ENCODE measurements at places on chromosomes 3 and 15.

DNA sequence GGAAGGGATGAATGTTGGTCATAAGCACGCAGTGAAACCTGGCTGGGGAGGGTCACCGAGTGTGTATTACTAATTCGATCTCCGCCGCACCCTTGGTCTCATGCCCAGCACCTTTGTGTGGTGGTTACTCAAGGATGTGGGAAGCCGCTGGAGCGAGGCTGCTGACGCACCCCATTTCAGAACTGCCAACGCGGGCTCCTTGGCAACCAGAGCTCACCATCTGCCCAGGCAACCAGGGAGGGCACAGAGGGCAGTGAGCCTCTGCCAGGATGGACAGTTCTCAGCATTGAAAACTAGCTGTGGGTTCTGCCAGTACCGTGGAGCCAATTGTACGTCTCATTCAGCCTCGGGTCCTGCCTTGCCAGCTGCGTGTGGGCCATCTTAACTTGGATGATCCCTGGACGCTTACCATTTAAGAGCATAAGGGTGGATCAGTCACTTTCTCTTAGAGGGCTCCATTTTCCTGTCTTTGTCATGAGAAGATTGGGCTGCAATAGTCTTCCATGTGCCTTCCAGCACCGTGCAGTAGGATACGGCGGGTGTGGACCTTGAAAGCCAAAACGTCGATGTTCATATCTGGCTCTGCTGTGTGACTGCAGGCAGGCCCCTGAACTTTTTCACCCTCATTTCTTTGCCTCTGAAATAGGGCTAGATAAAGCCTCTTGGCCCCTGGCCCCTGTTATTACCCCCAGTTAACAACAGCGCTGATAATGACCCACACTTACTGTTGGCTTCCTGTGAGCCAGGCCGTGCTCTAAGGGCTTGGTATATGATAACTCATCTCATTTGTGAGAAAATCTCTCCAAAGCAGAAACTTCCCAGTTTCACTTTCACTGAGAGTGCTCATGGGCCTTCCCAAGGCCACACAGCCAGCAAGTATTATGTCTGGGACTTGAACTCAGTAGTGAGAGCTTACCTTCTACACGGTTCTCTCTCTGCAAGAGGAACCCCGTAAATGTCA is 238.8 kb downstream of the OPA1 start:
- DNase-seq: no peak

GRCh38 chr3:153599685-153600084 is 437.7 kb downstream of the RAP2B start:
- DNase-seq: no peak

DNA sequence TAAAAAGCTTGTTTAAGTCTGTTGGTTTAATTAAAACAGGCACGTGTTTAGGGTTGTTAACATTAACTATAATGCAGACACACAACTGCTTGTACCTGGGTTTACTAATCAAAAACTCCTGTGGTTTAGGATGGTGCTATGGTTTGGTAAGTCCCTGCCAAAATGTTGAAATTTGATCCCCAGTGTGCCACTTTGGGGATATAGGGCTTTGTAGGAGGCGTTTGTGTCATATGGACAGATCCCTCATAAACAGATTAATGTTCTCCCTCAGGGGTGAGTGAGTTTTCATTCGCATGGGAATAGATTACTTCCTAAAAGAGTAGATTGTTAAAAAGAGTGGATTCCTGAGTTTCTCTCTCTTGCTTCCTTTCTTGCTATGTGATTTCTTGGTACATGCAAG is 18.7 kb upstream of the GK5 start:
- DNase-seq: no peak

DNA sequence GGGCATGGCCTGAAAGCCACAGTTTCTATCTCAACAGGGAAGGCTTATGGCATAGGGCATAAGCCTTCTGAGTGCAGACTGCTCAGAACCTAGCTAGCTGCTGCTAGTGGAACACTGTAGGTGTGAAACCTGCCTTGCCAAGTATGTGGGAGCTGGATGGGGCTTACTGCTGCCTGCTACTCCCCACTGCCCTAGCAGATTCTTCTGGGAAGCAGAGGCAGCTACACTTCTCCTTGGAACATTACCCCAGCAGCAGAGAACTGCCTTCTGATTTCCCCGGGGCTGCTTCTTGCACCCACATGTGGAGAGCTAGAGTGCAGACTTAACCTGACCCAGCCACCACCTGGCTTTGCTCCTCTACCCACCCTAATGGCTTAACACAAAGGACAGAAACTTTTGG is 215.7 kb downstream of the POLQ start:
- no peak for DNase-seq

DNA sequence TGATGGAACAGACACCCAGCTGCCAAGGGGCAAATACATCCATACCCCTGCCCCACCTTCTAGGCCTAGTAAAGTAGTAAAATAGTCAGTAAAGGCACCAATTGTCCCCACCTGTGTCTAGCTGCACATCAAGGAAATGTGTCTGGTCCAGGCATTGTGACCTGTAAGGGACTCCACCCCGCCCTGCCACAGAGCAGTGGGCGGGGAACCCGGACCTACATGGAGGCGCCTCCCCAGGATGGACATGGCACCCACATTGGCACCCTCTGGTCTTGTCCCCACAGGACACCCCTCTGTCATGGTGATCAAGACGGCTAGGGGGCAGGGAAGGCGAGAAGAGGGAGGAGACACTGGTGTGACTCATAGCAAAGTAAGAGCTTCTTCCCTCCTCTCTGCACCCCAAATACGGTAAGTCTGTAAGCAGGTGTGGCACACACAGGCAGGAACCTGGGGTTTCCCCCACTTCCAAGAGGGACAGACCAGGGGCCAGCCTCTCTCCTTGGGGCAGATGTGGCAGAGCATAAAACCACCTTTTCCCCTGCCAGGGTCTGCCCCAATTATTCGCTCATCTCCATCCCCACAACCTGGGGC is 13.5 kb upstream of the LINGO1 start:
- no peak for DNase-seq

DNA sequence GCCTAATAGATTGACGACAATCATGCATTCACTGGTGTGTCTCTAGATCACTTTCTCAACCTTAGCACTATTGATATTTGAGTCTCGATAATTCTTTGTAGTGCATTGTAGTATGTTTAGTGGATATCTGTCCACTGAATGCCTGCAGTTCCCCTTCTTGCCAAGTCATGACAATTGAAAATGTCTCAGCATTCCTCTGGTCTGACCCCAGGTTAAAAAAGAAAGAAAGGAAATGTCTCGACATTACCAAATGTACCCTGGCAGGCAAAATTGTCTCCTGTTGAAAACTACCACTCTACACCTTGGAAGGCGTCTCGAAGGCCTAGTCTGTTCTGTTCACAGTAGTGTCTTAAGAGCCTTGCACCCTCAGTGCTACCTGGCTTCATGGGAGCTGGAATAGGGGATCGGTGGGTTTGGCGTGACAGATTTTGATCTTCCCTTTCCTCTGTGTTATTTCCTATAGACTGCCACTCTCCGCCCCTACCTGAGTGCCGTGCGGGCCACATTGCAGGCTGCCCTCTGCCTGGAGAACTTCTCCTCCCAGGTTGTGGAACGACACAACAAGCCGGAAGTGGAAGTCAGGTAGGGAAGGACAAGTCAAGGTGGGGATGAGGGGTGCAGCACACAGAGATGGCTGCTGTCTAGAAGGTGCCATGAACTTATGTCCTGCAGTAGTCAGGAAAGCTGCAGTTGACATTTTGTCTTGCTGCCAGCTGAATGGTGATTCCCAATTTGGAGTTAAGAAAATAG is 4.5 kb downstream of the ARPC4 start:
- DNase-seq: no peak

DNA sequence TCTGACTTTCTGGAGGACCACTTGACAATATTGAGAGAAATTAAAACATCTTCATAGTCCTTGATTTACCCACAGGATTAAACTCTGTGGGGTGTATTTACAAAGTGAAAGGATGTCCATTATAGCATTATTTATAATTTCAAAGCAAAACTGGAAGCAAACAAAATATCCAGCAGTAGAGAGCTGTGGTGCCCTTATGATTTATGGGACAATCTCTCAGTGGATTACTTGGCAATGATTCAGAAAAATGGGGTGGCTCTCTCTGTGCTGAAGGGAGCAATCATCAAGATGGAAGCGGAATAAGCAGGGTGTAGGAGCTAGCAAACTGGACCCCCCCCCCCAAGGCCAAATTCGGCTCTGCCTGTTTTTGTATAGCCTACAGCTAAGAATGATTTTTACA is 9.0 kb downstream of the PPCDC start:
- no peak for DNase-seq

- DNase-seq: no peak
These were observed 51.2 kb downstream of the HACD2 start for GRCh38 chr3:123533554-123534159.

- DNase-seq: no peak
These were observed 16.2 kb downstream of the ZPLD1 start for GRCh38 chr3:102450976-102451375.

GRCh38 chr3:71208211-71209095 is 375.1 kb downstream of the FOXP1 start:
- DNase-seq: no peak

DNA sequence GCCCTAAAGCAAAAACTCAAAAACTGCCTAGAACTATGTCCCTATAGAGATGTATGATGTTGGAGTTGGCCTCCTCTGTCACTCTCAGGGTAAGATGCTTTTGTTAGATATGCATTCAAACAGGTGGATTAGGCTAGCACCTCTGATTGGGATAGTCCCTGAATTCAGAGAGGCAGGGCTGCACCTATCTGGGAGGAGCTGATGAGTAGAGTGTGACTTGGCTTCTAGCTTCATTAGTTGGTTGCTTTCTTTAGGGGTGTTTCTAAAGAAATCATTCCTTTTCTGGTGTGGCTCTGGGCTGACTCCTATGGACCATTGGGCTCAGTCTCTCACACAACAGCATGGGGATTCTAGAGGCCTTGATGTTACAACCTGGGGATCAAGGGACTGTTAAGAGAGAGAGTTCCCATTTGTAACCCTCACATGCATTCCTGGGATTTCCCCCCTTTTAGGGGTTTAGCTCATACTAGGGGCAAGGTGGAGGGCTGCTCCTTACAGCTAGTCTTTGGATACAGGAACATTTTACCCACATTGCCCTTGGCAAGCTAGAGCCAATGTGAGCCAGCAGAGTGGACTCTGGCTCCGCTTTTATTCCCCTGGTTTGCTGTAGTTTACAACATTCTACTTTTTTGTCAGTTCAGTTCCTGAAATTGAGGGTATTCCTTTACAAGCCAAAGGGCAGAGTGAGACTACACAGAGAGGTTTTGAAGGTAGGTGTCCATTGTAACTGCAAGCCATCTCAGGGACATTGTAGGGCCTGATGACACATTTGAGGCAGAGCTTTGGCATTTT is 7.5 kb downstream of the ZNF592 start:
- no peak for DNase-seq

DNA sequence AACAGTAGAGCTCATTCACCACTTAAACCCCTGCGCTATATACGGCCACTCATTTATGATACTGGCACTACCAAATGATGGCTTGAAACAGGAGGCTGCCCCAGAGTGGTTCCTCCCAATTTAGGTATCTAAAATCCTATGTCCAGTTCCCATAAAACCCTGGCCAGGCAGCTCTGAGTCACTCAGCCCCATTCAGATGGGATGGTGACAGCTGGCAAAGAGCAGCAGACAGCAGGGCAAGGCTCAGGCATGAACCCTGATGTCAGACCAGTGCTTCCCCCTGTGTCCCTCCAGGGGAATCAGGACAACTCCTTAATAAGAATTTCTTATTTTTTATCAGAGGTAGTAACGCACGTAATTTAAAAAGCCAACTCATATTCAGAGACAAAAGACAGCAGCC is 77.2 kb upstream of the RNU6-1 start:
- no peak for DNase-seq

GRCh38 chr15:74838137-74838516 is 4.8 kb downstream of the ULK3 start:
- no peak for DNase-seq

DNA sequence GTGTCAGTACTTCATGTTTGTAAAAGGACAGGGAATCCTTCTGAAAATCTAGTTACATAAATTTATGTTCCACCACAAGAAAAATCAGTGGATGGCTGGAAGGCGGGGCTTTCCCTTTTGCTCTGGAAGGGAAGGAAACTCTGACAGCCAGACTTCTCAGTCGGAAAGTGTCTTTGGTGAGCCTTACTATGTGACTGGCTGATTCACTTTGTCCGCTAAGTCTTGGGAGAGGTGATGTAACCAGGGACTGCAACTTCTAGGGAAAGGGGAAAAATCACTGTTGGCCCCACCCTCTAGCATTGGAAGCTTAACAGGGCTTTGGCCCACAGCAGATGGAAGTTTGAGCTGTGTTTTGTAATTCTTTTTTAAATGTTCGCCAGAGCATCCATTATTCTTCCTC is 281.4 kb upstream of the CTDSPL start:
- no peak for DNase-seq

DNA sequence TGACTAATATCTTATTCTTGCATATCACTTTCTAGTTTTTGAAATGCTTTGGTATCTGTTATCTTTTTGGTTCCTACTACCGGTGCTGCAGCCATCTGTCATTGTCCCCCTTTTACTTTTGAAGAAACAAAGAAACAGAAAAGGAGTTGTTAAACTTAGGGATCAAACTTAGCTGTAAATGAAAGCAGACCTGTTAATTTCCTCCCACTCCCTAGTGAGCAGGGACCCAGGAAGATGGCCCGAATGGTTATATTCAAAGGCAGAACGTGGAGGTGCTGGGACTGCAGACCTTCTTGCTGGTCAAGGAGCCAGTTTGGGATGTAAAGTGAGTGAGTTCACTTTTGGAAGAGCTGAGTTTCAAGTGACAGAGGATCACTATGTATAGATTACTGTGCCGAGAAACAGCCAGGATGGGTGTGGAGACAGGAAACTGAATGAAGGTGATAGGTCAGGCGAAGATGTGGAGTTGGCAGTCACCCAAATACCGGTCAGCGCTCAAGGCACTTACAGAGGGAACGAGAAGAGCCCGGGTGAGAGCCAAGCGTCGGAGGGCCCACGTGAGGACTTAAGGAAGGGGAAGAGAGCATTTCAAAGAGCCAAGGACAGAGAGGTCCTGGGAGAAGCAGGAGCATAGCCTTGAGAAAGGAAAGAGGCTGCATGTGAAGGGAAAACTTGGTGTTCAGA is 20.1 kb downstream of the KBTBD8 start:
- no peak for DNase-seq

DNA sequence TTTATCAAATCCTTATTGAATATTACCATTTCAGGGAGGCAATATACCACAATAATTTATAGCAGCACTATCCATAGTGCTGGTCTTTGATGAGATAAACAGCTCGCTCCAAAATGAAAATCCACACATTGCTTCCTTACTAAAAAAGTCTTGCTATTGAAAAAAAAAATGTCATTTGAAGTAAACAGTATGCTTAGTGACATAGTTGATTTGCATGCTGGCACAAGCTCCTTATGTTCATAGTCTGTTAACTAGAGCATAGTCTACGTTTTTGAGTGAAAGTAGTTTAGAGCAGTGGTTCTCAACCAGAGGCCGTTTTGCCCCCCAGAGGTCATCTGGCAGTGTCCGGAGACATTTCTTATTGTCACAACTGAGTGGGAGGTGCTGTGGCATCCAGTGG is 249.4 kb upstream of the PDZRN3 start:
- DNase-seq: no peak

DNA sequence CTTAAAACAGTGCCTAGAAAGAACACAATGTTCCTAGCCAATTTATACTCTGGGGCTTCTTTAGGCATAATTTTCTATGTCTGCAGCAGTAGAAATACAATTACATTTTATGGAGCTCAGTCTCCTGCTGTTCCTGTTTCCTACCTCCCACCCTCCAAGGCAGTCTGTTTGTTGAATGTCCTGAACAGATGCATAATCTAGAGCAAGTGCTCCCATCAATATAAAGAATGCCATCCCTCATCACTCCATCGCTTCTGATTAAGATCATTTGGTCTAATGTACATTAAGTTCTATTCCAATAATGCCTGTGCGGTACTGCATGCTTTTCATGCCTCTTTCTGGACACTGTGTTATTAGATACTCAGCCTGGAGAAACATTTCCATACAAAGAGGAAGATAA is 869.8 kb upstream of the CFAP20DC start:
- DNase-seq: no peak

- no peak for DNase-seq
These were observed 21.6 kb downstream of the ST6GAL1 start for GRCh38 chr3:186951640-186952552.

Data from activated T-cell treated with anti-CD3 and anti-CD28 coated beads, Interleukin-2, amount 50 U/mL, for 1 hour (primary cell).